ENCODE measurements at places on chromosomes 5 and 9.

GRCh38 chr5:98961665-98962344 lies 33.0 kb upstream of the CHD1 start:
- DNase-seq = no peak

- no peak for DNase-seq
Measured at GRCh38 chr9:32899761-32900160, 101.7 kb downstream of the APTX start.

DNA sequence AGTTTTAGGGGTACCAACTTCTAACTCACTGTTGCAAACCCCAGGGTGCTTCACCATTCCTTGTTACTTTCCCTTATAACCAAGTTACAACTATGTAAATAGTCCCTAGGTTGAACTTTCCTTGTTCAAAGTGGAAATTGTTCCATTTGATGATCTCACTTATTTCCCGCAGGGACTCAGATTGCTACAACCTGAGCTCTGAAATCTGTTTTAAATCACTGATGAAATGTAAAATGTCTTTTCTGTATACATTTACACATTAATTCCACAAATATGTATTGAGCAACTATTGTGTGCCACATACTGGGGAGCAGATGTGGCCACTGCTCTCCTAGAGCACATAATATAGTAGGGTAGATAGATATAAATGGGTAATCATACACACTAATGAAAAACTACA lies 69.1 kb upstream of the TARS1 start:
- no peak for DNase-seq

DNA sequence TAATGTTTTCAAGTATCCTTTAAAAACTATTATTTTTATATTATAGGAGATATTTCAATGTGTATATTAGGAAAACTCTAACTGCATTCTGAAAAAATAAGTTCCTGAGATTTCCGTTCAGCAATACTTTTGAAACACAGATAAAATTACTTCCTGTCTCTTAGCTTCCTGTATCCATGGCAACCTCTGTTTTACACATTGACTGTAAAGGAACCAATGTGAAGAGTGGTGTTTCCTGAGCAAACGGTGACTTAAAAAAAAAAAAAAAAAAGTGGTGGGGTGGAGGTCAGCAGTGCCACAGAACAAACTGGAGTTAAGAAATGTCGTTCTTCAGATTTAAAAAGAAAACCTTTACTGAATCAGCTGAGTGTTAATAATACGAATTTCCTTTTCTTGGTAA lies at the start of gene LRRC70:
LRRC70 (plus strand) TSS at position 280 of the 400 bp plus-strand sequence. CDS start 620 bp downstream, outside the sequence.
- DNase-seq = no peak

DNA sequence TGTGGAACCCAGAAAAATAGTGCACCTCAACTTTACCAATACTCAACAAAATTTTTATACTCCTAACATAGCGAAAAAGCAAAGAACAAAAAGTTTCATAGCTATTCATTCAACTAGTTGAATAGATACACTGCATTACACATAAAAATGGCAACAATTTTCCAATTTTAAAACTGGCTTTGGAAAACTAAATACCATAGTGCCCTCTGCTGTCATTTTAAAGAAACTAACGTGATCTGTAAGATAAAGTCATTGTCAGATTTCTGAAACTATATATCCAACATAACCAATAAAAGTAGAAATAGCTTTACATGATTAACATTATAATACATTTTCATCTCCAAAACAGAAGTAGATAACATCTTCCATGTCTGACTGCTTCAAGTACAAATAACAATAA lies 31.6 kb downstream of the DTWD2 start:
- DNase-seq = no peak

DNA sequence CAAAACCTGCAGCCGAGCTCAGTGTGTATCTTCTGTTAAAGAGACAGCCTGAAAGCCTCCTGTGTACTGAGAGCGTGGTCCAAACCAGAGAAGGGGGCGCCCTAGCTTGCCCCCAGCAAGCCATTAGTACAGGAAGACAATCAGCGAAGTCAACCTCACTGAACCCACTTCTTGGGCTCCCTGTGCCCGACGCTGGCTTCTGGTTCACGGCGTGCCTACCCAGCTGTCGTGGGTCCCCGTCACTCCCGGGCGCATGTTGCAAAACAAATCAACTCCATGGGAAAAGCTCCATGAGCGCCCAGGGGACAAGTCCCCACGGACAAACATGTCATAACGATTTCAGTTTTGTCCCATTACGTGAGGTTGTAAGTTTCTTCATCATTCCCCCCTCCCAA lies 326.9 kb downstream of the SH3GL2 start:
- DNase-seq = no peak

GRCh38 chr9:98406469-98406868 lies 151.0 kb upstream of the TBC1D2 start:
- DNase-seq = no peak

GRCh38 chr5:74641735-74642542 lies 1.4 kb upstream of the ENC1 start:
- DNase-seq = no peak

All from activated T-helper 1 cell treated with Interleukin-2 at 50 U/mL for 16 hours (primary cell).